ENCODE measurements at places on chromosomes 5 and 9.

DNA sequence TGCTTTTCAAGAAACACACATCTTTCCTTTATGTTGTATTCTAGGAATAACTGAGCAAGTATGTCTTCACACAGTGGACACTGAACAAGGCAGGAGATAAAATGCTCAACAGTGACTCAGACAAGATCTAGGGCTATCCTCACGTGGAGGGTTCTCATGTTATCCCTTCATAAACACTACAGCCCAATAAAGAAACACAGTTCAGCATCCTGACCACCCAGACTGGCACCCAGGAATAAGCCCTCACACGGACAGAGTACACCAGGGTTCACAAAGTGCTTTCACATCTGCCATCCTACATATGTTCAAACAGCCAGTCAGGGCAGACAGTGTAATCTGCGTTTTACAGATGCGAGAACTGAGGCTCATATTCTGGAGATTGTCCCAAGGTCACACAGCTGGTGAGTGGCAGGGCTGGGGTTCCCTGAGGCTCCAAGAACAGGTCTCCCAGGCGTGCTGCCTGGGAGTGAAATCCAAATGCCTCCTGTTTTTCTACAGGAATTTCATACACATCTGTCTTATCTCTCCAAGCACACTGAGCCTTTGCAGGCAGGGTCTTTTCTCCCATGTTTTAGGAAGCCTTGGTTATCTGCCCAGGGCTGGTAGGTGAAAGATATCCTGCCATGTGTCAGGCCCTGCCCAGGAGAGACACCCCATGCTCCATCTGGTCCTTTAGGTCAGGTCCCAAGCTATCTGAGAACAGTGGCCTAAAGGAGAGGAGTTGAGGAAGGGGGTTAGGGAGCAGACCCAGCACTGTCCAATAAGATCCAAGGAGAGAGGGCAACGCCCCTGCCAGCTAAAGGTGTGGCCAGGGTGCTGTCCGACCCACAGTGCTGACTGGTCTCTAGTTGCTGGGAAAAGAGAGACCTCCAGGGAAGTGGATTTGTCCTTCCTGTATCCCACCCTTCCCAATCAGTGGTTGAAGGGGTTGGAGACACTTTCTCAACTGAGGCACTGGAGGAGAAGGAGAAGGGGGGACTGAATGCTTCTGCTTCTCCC is 47.9 kb upstream of the XPA start:
- no peak for DNase-seq

- DNase-seq = no peak
Measured at GRCh38 chr5:153237671-153238332, 252.7 kb upstream of the GRIA1 start.

GRCh38 chr5:174300118-174300940 is 254.8 kb downstream of the NSG2 start:
- no peak for DNase-seq

GRCh38 chr5:142618130-142618523 is 67.8 kb downstream of the FGF1 start:
- DNase-seq = no peak

DNA sequence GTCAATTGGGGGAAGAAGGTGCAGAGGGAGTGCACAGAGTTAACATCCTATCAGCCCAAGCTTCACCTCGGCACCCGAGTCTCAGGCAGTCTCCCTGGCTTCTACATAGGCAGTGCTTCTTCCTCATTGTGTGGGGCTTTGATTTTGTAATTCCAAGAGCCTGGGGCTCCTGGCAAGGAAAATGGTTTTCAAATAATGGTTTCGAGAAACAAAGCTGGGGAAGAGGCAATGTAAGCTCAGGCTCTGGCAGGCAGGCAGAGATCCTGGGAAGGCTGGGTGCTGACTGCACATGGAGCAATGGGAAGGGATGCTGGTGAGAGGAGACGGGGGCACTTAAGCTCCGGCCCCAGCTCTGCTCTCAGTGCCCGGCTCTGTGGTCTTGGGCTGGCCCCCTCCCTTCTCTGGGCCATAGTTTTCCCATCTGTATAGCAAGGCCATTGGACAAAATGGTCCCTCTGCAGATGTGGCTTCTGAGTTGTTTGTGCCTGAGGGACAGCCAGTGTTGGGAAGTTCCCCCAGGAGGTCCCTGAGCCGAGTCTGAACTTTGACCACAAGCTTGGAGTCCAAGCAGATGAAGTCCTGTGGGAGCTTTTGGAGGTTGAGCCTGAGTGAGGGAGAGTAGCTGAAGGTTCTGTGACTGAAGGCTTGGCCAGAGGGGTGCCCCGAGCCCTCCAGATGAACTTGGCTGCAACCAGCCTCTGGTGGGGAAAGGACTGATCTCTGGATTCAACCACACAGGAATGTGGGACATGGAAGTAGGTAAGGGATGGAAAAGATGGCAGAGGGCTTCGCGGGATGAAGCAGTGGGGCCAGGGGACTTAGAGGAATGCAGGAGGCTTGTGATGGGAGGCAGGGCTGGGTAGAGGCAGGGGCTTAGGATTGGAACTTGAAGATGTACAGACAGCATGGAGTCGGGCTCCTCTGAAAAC is 28.5 kb upstream of the IL17B start:
- DNase-seq = no peak
